Activated CD4-positive, alpha-beta T cell treated with anti-CD3 and anti-CD28 coated beads, Interleukin-2, Interleukin-4, amounts not matched to agents 100 ng/mL and 50 ng/mL, durations not matched to agents 16 hours and 8 hours (primary cell): ENCODE measurements at places on chromosomes 12 and 14.

DNA sequence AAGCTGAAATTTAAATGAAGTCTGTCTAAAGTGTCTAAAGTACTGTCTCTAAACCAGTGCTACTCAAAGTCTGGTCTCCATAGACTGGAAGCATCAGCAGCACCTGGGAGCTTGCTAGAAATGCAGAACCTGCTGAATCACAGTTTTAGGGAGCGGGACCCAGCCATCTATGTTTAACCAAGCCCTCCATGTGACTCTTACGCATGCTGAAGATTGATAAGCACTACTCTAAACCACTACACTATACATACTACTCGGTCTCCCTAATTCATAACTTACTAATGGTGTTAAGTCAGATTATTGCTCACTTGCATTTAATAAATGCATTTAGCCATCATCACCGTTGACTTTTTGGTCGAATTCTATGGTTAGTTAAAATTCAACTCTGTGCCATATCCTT lies 88.8 kb downstream of the SLC25A21 start:
- DNase-seq: no peak

GRCh38 chr12:54030889-54031471 lies 1.9 kb upstream of the HOXC5 start:
- no peak for DNase-seq

GRCh38 chr12:88922816-88923215 lies 342.5 kb upstream of the KITLG start:
- no peak for DNase-seq

DNA sequence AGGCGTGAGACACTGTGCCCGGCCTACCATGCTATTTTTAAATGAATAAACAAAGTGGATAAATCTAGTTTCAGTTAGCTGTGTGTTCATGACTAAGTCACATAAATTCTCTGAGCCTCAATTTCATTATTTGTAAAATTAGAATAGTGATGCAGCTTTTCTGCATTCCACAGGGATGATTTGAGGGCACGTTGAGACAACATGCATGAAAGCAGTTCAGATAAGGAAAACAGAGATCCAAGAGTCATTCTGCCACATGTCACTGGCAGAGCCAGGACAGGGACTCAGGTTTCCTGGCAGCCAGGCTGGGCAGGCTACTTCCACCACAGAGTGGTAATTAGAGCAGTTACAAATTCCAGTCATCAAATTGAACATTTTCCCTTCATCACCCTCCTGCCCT lies 2.9 kb upstream of the PPP4R4 start:
- no peak for DNase-seq

DNA sequence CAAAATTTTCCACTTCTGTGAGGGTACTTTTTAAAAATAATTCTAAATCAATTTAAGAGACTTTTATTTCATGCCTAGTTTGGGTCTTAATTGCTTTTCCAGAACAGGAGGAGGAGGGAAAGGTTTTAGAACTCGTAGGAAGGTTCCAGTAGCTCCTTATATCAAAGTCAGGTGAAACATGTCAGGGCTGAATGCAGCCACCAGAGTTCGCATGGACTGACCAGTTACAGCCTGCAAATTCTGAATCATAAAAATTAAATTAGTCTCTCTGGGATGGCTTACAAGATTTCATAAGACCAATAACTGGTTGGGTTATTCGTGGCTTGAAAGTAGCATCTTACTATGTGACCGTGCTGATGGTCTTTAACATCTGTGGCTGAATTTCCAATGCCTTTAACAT lies 397 bp downstream of the BDKRB1 start:
- no peak for DNase-seq

DNA sequence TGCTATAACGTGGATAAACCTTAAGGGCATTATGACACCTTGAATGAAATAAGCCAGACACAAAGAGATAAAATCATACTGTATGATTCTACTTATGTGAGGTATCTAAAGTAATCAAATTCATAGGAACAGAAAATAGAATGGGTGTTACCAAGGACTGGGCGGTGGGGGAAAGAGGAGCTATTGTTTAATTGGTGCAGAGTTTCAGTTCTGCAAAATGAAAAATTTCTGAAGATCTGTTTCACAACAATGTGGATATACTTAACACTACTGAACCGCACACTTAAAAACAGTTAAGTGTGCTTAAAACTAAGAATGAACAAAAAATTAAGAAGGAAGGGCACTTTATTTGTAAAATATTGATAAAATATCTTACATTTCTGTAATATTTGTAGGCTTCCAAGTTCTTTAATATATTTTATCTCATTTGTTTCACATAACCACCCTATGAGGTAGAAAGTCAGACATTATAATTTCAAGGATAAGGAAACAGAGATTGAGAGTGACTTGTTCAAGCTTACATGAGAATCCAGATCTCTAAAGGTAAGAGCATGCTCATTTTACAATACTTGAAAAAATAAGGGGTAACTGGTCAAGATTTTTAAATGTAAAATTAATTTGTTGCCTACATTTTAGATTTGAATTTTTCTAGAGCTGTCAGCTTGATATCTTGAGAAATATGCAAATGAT lies 14.9 kb downstream of the LTA4H start:
- no peak for DNase-seq

DNA sequence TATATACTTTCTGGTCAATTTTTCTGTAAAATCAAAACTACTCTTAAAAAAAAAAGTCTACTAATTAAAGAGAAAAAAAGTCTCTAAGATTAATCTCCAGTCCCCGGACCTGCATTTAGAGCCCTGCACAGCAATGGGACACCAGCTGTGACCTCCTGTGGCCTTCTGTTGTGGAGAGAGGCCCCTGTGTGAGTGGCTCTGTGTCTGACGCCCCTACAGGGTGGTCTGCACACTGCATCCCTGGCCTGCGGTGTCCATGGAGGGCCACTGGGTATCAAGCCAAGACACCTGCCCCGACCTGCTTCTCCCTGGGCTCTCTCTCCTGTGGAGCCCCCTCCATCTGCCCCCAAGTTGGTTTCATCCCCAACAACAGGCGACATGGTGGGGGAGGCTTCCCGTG lies 248.0 kb upstream of the DIO3 start:
- DNase-seq: no peak
